ENCODE measurements at places on chromosomes 7 and 10. TPM values are rescaled to one million over a fixed set of nuclear protein-coding genes. Genes with fewer than 3 reads are reported as not detected.

EPHB6 gene
- total RNA-seq = 3.8 TPM

CYP26C1 gene
- total RNA-seq = 0.31 TPM

HYAL4 gene
- 3.1 TPM for total RNA-seq

KLF14 gene
- not detected for total RNA-seq

RBP4 gene
- total RNA-seq = not detected

CRPPA gene
- 3.2 TPM for total RNA-seq

ZSWIM8 gene
- 176 TPM for total RNA-seq

ELN gene
- total RNA-seq = 44.8 TPM

CHN2 gene
- total RNA-seq = 3.4 TPM

VAX1 gene
- total RNA-seq = 26.3 TPM

CTTNBP2 gene
- total RNA-seq = 24.4 TPM

CD36 gene
- total RNA-seq = 3.8 TPM

PSMC2 gene
- 80.5 TPM for total RNA-seq

OR2A12 gene
- total RNA-seq = not detected

CTAGE6 gene
- not detected for total RNA-seq

SYT15 gene
- 0.77 TPM for total RNA-seq

GALNT17 gene
- total RNA-seq = 0.38 TPM

CALHM3 gene
- total RNA-seq = not detected

ZNF467 gene
- total RNA-seq = 64.2 TPM

All from endothelial cell (in vitro differentiated cells).